ENCODE measurements at places on chromosomes 2 and 18.

DNA sequence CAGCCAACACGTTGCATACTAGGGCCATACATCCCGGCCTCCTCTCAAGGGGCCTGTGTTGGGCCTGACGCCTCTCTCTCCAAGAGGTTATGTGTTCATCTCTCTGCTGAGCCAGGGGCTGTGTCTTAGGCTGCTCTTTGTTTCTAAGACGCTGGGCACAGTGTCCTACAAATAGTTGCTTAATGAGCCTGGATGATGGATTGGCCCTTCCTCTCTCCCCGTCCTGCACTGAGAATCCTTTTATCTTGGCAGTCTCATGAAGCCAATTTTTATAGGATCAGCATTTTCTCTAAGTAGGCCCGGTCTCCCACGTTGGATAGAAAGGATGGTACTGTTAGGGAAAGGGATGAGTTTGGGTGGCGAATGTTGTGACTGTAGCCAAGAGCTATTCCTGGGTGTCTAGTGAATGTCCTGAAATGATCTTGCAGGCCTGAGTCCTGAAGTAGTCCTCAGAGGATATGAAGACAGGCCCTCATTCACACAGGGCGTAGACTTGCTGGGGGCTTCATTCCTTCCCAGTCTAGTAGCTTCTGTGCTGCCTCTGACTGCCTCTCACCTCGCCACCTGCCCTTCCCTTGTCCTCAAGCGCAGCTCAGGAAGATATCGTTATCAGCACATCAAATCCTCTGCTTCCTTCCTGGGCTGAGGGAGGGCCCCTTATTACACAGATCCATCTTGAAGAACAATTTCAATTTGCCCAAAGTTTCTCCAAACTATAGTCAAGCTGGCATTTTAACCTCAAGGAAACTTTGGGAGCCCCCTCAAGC is 8.8 kb downstream of the LBH start:
- peak overlapping the region; percentile 72 for H3K27ac ChIP-seq
- H3K4me3 ChIP-seq, result no peak overlapping the region
- H3K27me3 ChIP-seq, result no peaks in the 10 kb centered on the region
- no peak for DNase-seq

- H3K4me1 ChIP-seq, result peaks cover 57% of the 10 kb centered on the region
- H3K36me3 ChIP-seq, result peaks cover 33% of the 10 kb centered on the region
- peak overlapping the region; percentile 76 for H3K4me3 ChIP-seq
- DNase-seq, result no peak
- H3K27ac ChIP-seq, result peak overlapping the region; percentile 99
- no peaks in the 10 kb centered on the region for H3K27me3 ChIP-seq
Measured at GRCh38 chr2:61177727-61178549, 15.9 kb downstream of the C2orf74 start.

DNA sequence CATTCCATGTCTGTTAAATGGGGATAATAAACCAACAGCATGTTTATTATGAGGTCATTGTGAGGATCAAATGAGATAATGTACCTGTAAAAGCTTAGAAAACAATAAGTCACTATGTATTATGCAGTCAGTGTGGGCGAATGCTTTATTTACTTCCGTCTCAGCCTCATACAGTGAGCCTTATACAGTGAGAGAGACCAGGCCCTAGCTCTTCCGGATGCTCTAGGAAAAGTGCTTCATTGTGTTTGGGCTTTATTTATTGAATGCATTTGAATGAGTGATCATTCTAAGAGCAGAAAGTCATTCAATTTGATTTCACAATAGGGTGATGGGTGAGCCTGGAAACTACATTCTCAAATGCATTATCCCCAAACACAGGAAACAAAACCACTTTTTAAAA is 603.9 kb upstream of the FANCL start:
- no peaks in the 10 kb centered on the region for H3K36me3 ChIP-seq
- H3K27me3 ChIP-seq, result no peaks in the 10 kb centered on the region
- no peak for DNase-seq
- H3K4me1 ChIP-seq, result no peaks in the 10 kb centered on the region
- H3K27ac ChIP-seq, result no peak overlapping the region

- no peaks in the 10 kb centered on the region for H3K4me1 ChIP-seq
- H3K27ac ChIP-seq, result no peak overlapping the region
- DNase-seq, result peak; percentile 23
- H3K36me3 ChIP-seq, result no peaks in the 10 kb centered on the region
- no peak overlapping the region for H3K4me3 ChIP-seq
- H3K27me3 ChIP-seq, result no peaks in the 10 kb centered on the region
Measured at GRCh38 chr18:66495844-66496243, 108.0 kb downstream of the CDH19 start.

DNA sequence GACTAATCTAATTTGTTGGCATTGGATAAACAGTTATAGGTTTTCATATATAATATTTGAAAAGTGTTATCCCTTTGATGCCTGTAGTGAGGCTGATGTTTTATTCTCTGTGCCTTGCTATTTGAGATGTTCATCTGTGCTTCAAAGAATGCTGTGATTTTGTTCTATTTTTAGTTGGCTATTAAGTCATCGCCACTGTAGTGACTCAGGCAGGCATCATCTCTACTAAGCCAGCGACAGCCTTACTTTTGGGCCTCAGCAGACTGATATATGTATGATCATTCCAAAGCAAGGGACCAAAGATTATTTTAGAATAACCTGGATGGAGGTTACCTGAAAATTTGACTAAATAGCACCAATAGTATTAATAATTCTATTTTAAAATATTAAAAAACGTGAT is 1674.5 kb upstream of the NXPH2 start:
- no peak for DNase-seq
- H3K36me3 ChIP-seq, result no peaks in the 10 kb centered on the region
- no peak overlapping the region for H3K4me3 ChIP-seq
- H3K27ac ChIP-seq, result no peak overlapping the region

DNA sequence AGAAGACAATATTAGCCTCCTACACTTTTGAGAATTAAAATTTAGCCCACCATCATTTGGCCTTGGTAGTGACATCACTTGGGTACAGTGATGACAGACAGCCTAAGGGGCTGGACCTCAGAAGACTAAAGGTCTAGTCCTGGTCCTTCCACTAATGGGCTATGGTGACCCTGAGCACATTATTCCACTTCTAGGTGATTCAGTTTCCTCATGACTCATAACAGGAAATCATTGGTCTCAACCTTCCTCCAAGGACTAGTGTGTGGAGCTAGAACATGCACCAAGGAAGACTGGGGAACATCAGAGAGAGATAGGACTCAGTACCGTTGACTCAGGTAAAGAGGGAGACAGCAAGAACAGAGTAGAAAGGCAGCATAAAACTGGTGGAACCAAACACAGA is 64.0 kb downstream of the TFCP2L1 start:
- H3K4me1 ChIP-seq, result no peaks in the 10 kb centered on the region
- H3K4me3 ChIP-seq, result no peak overlapping the region
- no peaks in the 10 kb centered on the region for H3K27me3 ChIP-seq
- H3K27ac ChIP-seq, result no peak overlapping the region

- H3K36me3 ChIP-seq, result no peaks in the 10 kb centered on the region
- H3K4me1 ChIP-seq, result peaks cover 43% of the 10 kb centered on the region
- H3K27me3 ChIP-seq, result no peaks in the 10 kb centered on the region
- no peak overlapping the region for H3K4me3 ChIP-seq
- DNase-seq, result peak; percentile 41
Measured at GRCh38 chr2:66494708-66495107, 59.8 kb downstream of the MEIS1 start.

GRCh38 chr2:150620416-150620815 is 132.9 kb upstream of the RND3 start:
- no peaks in the 10 kb centered on the region for H3K4me1 ChIP-seq
- no peak overlapping the region for H3K27ac ChIP-seq
- no peaks in the 10 kb centered on the region for H3K36me3 ChIP-seq
- no peak for DNase-seq

DNA sequence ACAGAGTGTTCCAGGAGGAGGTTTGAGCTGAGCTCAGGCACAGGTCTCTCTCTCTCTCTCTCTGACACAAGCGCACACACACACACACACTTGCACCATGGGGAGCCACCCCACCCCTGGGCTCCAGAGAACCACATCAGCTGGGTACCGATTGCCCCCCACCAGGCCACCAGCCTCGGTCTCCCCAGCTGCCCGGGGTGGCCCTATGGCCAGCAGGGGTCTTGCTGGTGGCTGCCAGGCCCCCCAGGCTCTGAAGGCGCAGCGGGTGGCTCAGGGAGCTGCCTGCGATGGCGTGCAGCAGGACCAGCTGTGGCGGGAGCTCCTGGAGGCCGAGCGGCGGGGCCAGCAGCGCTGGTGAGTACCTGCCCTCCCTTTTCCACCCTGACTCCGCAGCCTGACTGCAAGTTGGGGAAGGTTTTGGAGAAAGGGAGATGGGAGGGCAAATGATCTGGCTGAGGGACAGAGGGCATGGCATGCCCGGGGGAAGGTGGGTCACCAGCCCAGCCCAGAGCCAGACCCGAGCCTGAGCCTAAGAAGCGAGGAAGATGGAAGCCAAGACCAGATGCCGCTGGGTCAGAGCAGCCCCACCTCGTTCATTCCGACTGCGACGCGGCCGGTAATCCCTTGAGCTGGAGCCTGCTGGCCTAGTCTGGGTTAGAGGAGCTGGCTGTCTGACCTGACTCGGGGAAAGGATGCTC is 21.9 kb upstream of the SLC66A3 start:
- no peaks in the 10 kb centered on the region for H3K36me3 ChIP-seq
- peak overlapping the region; percentile 36 for H3K4me3 ChIP-seq
- peaks cover 36% of the 10 kb centered on the region for H3K4me1 ChIP-seq
- H3K27me3 ChIP-seq, result peaks cover 27% of the 10 kb centered on the region
- no peak overlapping the region for H3K27ac ChIP-seq

GRCh38 chr2:11602563-11603204 is 67.3 kb downstream of the NTSR2 start:
- H3K27ac ChIP-seq, result no peak overlapping the region
- no peak overlapping the region for H3K4me3 ChIP-seq
- H3K36me3 ChIP-seq, result no peaks in the 10 kb centered on the region
